Stimulated activated CD8-positive, alpha-beta memory T cell treated with anti-CD3 and anti-CD28 coated beads, Interleukin-12 subunit alpha, Interleukin-12 subunit beta, amount 100 ng/mL, for 1 hour (primary cell): ENCODE measurements at places on chromosomes 12 and 14.

- no peak for DNase-seq
Observed at GRCh38 chr12:1795221-1795784, 25.1 kb upstream of the LRTM2 start.

GRCh38 chr12:132726386-132726785 lies 15.7 kb downstream of the PGAM5 start:
- DNase-seq: no peak

DNA sequence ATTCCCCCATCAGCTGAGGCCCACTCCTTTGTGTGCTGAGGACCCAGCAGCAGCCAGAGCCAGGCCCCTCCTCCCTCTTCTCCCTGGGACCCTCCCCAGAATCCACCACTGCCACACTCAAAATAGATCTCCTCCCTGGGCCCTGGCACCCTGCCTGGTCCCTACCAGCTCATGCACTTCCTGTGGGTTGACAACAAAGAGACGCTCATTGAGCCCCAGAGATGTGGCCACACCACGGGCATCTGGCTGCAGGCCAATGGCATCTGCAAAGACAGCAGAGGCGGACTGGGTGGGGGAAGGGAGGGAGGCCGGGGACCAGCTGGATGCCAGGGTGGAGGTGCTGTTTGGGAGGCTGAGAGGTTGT lies 16.0 kb upstream of the ENDOU start:
- DNase-seq: peak; percentile 52

DNA sequence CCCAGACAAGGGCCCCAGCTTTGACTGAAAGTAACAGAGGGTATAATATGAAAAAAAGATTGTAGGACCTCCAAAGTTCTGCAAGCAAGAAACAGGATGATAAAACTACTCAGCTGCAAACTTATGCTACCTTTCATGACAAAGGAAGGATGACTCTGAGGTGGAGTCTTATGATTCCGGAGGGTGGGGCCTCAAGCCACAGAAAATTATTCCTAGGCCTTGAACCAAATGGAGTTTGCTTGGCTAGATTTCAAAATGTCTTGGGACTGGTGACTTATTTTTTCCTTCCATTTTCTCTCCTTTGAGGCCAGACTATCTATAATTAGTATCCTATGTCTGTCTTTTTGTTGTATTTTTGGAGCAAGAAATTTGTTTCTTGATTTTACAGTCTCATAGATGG lies 336.4 kb downstream of the LRIG3 start:
- no peak for DNase-seq

DNA sequence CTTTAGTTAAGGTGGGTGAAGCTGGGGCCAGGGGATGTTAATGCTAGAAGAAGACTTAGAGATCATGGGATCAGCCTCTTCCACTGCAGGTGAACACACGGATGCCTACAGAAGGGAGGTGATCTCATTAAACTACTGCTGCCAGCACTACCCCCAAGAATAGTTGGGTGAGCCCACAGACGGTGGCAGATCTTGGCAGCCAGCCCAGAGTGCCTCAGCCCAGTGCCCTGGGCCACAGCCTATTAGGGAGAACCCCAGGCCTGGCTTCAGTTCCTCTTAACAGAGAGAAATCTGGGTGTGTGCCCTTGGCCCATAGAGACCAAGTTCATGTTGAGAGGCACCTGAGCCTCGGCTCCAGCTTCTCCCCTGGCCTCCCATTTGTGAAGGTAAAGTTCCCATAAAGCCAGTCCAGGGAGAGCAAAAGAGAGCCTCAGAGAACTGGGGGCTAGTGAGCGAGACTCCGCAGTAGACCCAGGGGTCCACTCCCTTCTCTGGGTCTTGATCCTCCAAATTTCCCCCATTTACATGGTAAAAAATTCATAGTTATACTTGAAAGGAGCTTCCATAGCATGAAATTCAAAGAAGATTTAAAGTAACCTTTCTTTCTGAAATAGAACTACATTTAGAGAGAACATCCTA lies 125.0 kb upstream of the CCND2 start:
- DNase-seq: no peak

- no peak for DNase-seq
Observed at GRCh38 chr12:122893208-122894153, 2.4 kb downstream of the VPS37B start.

GRCh38 chr14:81303258-81303935 lies 82.6 kb upstream of the GTF2A1 start:
- no peak for DNase-seq

- DNase-seq: no peak
Observed at GRCh38 chr14:28083389-28083788, 683.2 kb upstream of the FOXG1 start.

DNA sequence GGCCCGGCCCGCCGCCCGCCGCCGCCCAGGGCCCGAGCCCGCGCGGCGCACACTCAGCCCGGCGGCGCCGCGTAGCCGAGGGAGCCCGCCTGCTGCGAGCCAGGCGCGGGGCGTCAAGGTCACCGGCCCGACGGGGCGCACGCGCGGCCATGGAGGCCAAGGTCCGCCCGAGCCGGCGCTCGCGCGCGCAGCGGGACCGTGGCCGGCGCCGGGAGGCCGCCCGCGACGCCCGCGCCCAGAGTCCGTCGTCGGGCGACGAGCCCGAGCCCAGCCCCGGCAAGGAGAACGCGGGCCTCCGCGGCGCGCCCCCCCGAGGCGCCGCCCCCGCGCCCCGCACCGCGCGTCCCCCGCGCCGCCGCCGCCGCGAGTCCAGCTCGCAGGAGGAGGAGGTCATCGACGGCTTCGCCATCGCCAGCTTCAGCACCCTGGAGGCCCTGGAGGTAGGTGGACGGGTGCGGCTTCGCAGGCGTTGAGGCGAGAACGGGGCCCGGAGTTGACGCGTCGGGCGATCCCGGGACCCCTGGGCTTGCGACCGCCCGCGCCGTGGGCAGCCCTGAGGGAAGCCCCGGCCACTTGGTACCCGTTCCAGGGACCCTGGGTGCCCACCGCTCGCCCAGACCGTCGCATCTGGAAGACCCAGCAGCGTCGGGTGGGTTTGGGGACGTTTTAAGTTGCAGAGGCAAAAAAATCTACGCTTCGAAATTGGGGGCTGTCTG lies 629 bp downstream of the FBRSL1 start:
- DNase-seq: no peak

DNA sequence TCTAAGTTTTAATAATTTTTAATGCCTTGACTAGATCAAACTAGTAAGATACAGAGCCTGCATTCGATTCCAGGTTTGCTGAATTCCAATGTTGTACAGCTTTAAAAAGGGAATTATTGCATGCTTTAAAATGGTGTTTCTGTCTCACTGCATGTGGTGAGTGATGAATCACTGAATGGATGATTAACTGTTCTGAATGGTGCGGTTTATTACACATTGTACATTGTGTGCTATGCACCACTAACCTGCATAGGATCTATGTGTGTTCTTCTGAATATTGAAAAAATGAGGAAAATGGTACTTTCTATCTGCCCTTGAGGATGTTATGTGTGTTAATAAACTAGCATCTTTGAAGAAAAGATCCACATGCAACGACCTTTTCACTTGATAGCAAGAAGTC lies 231.7 kb downstream of the NRXN3 start:
- no peak for DNase-seq

DNA sequence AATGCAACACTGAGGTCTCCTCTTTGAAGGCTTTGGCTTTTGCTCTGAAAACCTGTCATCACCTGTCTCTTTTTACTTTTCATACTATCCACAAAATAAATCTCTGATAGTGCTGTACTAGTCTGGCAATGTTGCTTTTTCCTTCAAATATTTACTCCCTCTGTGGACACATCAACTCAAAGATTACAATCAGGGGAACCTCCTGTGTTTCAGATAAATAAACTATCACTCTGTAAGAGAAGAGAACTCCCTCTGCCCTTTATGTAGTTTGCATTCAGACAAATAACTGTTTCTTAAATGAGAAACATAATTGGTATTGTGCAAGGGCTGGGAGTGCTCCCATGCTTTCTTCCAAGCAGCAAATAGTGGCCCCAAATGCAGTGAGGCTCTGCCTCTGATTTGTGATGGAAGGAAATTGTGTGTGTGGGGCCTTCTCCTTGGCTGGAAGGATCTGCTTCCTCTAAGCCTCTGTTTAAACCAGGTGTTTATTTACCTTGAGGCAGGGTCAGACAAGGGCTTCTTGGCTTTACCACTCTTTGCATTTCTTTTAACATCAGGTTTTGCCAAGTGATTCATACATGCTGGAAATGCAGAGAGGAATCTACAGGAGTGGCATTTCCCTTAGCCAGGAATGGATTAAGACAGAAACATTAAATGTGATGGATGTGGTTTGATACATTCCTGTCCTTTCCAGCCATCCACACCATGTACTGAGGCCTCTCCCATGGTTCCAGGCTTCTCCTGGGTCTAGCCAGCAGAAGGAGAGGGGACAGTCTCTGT lies 69.0 kb downstream of the AKAP6 start:
- DNase-seq: no peak

DNA sequence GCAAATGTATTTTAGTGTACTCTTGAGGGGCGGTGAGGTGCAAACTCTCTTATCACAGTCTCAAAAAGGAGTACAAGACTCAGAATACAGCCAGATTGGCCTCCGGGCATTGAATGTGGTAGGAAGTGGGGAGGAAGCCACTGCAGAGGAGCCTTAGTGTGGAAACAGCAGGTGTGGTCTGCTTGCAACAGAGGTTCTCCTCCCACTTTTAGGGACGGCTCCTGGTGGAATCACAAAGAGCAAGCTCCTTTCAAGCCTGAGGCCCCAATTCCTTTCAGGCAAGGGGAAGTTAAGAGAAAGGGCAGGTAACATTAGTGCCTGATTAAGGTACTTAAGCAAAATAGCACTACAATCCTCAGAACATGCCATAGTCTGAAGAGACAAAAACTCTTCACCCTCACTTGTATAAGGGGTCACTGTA lies 23.7 kb upstream of the SLC2A3 start:
- DNase-seq: peak; percentile 50

DNA sequence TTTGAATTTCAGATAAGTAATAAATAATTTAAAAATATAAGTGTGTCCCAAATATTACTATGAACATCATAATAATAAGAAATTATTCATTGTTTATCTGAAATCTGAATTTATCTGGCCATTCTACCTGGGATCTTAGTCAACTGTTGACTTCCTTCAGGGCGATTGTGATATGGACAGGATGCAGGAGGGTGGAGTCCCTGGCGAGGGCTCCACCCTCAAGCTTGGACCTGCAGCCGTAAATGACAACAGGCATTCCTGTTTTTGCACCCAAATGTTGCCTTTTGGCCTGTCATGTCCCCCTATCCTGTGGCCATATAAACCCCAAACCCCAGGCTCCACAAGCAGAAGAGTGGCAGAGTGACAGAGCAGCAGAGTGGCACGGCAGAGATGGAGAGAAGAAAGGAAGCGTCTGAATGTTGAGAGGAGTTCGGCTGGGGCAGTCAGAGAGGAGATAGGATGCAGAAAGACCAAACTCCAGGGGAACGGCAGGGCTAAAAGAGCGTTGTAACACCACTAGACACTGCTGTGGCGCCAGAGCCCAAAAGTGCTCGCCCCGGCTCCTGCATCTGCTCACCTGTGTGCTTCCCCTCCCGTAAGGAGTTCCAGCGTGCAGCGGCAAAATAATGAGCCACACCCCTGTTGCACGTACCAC lies 39.4 kb upstream of the FUT8 start:
- DNase-seq: no peak

DNA sequence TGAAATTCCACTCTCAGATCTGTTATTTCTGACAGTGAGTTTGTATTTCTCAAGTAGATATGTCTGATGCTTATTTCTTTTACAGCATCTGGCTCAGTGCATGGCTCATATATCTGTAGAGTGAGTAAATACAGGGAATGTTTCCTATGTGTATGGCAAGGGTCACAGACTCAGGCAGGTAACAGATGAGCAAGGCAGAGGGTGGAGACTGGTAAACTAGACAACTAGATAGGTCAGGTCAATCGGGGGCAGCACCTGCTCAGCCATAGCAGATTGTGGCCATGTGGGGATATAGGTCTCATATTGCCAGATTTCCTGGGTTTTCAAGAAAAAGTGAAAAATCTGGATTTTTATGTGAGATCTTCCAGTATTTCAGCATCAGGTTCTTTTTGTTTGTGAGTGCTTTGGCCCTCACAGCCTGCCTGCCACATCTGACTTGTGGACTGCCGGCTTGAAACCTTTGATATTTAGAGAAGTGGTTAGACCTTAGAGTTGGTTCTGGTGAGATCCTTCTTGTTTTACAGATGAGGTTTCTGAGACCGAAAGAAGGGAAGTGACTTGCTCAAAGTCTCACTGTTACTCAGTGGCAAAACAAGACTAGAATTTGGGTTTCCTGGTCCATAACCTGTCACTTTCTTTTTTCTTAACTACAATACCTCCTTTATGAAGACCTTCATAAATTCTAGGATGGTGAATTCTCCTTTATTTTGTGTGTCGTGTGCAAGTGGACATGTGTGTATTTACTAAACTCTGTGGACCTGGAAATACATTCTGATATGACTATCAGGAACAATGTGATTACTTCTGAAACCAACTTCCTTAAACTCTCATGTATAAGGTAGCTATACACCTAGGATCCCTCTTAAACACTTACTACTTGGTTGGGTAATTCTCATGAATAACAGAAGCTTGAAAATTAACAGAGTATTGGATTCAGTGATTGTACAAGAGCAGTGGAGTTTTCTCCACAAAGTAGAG lies 34.4 kb downstream of the PROX2 start:
- DNase-seq: no peak

- no peak for DNase-seq
Observed at GRCh38 chr14:69997849-69998248, 118.6 kb downstream of the SMOC1 start.

DNA sequence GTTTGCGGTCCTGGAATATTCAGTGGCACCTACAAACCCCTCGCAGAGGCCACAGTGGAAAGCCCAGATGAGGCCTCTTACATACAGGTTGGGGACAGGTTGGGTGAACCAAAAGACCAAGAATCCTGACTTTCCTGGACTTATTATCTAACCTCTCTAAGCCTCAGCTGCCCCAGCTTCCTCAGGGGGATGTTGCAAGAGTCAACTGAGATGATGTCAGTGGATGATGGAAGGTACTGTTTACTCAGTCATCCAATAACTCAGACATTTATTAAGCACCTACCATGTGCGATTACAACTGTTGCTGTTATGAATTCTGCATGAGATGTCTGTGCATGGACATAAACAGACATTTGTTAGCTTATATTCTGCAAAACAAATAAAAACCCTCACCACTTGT lies 72.8 kb downstream of the RFX4 start:
- no peak for DNase-seq

DNA sequence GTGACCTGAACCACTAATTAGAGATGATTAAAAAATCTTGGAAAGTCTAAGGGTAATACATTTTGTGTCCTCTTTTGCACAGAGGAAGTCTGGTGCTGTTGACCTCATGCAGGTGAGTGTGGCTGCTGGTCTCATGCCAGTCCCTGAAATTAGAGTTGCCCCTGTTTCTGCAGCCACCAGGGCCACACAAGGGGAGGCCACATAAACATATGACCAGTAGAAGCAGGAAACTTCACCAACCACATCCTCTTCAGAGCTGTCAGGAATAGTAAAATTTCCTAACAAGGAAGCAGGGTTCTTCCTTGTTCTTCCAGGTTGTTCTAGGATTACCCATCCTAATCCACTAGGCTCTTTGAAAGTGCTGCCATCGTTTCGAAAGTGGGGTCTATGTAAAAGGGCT lies 28.3 kb downstream of the PSMA6 start:
- DNase-seq: no peak

GRCh38 chr12:57241402-57242310 lies 9.3 kb downstream of the STAC3 start:
- DNase-seq: no peak
